Cardiac ventricle fibroblast (primary cell): ENCODE measurements at places on chromosomes 2 and 18. TPM values are rescaled to one million over a fixed set of nuclear protein-coding genes. Genes with fewer than 3 reads are reported as not detected.

Gene NXPH2
- total RNA-seq: 0.25 TPM in 1 of 2 replicates, not detected in the other

Gene SLC30A3
- total RNA-seq: 0.06 and 0.10 TPM in 2 replicates

Gene DLX2
- 0.06 TPM in 1 of 2 replicates, not detected in the other for total RNA-seq

Gene LOXHD1
- 0.05 TPM in 1 of 2 replicates, not detected in the other for total RNA-seq

Gene EFHD1
- total RNA-seq: 0.37 and 0.98 TPM in 2 replicates

Gene SGPP2
- not detected in 2 replicates for total RNA-seq

Gene AQP12A
- total RNA-seq: not detected in 2 replicates

Gene MAP3K20
- total RNA-seq: 33.7 and 36.2 TPM in 2 replicates

Gene TMEM247
- total RNA-seq: not detected in 2 replicates

Gene TSPYL6
- total RNA-seq: not detected in 2 replicates

Gene PDK1
- 19.4 and 40.1 TPM in 2 replicates for total RNA-seq

Gene CBLN2
- total RNA-seq: not detected in 2 replicates

Gene CNDP1
- not detected in 2 replicates for total RNA-seq

Gene EN1
- 0.37 TPM in 1 of 2 replicates, not detected in the other for total RNA-seq

Gene NDUFS1
- total RNA-seq: 66.3 and 74.5 TPM in 2 replicates

Gene TBR1
- not detected in 2 replicates for total RNA-seq

Gene ATAD2B
- total RNA-seq: 3.2 and 5.4 TPM in 2 replicates

Gene UGT1A7
- not detected in 2 replicates for total RNA-seq

Gene WNT6
- total RNA-seq: 0.06 TPM in 1 of 2 replicates, not detected in the other

Gene FSIP2
- total RNA-seq: under 0.01 TPM in 2 replicates

Gene KCNG2
- 0.44 and 0.49 TPM in 2 replicates for total RNA-seq

Gene GPR45
- total RNA-seq: not detected in 2 replicates

Gene ADCYAP1
- total RNA-seq: 1.7 TPM in 1 of 2 replicates, not detected in the other

Gene SOX11
- not detected in 2 replicates for total RNA-seq

Gene CDK15
- total RNA-seq: 0.39 and 1.2 TPM in 2 replicates

Gene EPHA4
- 5.2 and 21.8 TPM in 2 replicates for total RNA-seq

Gene APOB
- 0.39 and 0.56 TPM in 2 replicates for total RNA-seq

Gene TRIM43
- total RNA-seq: not detected in 2 replicates

Gene MEIS1
- 8.1 and 13.7 TPM in 2 replicates for total RNA-seq

Gene AKAIN1
- not detected in 2 replicates for total RNA-seq

Gene OSBPL6
- total RNA-seq: 4.1 and 4.6 TPM in 2 replicates

Gene CFC1
- not detected in 2 replicates for total RNA-seq
